ENCODE measurements at places on chromosomes 7 and 10.

GRCh38 chr7:96219378-96220130, 102.3 kb downstream of the SLC25A13 start:
- ATAC-seq, result peak; percentile 90

DNA sequence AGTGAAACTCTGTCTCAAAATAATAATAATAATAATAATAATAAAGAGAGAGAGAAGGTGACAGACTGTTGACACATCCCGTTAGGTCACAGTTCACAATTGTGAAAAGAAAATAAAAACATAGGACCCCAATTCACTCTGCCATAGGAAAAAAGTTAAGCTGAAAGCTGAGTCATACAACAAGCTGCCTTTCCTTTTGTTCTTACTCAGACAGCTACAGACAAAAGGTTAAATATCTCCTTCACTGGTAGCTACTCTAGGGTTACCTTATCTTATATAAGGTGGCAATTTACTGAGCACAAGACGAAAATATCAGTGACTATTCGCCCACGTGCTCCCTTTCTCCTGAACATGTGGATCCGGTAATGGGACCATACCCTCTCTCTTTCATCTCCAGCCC, 17.5 kb downstream of the TUBAL3 start:
- ATAC-seq, result no peak

DNA sequence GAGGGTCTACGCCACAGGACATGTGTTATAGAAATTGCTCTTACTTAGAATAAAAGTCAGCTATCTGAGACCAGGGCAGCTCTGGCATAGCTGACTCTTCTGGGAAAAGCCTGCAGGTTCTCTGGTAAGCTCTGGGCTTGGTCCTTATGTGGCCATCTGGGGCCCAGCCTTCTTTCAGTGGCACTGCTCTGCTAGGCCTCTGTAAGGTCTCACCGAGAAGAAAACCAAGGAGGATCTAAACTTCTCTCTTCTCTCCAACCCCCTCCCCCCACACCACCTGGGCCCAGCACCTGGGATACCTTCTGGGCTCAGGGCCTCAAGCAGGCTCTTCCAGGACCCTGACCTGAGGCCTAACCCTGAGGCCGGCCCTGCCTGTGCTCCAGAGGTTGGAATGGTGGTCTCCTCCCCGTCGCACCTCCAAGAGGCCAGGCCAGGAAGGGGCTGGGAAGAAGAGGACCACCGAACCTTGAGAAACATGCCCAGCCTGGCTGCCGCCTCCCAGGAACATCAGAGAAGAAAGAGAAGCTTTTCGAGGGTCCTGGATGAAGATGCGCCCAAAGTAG, 323.6 kb downstream of the GFRA1 start:
- ATAC-seq, result no peak

DNA sequence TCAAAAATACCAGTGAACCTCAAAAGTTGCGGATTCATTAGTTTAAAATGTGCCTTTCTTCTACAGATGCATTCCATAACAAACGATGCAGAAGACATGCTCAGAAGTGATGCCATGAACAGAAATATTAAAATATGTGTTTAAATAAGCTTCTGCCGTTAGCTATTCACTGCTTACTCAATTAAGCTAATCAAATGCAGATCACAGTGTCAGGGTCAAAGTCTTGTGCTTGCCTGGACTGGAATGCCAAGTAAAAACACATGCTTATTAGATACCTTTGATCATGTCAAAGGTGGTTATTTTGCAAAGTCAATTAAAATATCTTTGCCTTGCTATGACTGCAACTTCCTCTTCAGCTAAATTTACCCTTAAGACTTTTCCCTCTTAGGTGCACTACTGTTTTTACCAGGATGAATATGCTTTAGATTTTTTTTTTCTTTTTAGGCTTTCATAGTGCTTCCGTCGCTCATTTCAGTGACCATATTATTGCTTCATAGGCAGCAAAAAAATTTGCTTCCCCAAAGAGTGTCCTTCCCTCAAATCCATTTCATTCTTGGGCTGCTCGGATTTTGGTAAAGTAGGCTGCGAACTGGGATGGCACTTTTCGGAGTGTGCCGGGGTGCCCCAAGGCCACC, 905 bp downstream of the ASB13 start:
- no peak for ATAC-seq

DNA sequence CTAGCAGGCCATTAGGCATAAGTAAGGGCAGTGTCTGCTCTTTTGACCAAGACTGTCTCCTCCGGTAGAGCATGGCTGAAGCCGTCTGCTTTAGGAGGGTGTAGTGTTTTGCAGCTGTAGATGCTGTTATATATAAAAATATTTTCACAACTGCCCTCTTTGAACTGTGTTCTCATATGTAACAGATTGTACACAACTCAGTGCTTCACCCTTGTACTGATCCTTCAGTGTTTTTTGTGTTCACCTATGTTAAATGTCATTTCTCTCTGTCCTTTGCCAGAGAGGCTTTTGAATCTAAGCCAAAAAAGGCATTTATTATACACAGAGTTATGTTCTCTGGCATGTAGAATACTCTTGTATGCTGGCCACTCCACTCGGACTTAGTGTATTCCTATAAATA, 135.5 kb downstream of the BICC1 start:
- no peak for ATAC-seq

DNA sequence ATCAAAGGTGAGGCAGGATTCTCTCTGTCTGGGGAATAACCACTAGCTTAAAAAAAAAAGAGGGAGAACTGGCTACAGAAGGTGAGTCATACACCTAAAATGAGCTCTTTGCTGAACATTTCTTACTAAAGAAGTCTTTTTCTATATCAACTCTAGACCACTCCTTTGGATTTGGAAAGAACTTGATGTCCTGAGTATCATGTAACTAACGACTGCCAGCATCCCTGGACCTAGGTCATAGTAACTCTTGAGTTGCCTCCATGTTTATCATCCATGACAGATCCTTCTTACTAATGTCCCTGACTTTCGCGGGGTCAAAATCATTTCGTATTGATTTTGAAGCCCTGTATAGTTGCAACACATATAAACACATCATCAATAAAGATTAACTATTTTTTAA, 89.1 kb downstream of the CNOT4 start:
- ATAC-seq, result no peak

- ATAC-seq, result no peak
Observed at GRCh38 chr10:130045091-130045652, 65.5 kb downstream of the C10orf143 start.

DNA sequence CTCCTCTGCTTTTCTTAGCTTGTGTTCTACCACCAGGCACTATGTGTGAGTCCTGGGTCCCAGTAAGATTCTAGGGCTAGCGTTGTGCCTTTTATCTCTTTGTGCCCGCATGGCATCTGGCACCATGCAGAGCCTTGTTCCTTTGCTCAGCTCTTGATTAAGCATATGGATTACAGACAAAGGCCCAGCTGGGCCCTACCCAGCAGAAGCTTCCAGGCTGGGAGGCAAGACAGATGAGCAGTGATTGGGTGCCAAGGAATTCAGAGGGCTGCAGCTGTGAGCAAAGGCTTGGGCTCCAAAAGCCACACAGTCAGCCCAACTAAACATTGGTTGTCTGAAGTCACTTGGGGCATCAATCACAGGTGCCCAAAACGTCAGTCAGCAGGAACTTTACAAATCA, 2.0 kb downstream of the ACSM6 start:
- ATAC-seq, result no peak

DNA sequence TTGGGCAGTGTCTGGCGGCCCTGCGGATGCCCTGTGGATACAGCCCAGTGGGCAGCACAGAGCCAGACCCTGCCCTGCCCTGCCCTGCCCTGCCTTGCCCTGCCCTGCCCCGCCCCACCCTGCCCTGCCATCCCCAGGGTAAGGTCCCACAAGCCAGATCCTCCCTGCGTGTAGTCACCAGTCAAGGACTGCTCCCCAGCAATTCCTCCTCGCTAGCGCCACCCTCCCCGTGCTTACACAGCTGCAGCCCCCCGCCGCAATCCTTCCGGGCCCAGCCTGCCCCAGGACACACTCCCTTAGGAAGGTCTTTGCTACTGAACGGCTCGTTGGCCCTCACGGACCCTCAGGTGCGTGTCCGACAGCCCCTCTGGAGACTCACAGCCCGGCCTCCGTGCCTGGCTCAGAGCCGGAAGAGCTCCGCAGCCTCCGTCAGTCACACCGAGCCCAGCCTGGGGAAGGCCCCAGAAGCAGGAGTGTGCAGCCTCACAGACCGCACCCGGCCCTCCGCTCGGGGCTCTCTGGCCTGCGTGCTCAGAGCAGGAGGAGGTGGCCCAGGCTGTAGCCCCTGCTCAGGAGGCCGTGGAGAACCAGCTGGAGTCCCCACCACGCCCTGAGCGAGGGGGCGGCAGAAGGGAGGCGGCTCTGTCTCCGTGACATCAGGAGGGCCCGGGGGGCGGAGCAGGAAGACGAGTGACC, 68.3 kb downstream of the PWWP2B start:
- peak; percentile 11 for ATAC-seq

DNA sequence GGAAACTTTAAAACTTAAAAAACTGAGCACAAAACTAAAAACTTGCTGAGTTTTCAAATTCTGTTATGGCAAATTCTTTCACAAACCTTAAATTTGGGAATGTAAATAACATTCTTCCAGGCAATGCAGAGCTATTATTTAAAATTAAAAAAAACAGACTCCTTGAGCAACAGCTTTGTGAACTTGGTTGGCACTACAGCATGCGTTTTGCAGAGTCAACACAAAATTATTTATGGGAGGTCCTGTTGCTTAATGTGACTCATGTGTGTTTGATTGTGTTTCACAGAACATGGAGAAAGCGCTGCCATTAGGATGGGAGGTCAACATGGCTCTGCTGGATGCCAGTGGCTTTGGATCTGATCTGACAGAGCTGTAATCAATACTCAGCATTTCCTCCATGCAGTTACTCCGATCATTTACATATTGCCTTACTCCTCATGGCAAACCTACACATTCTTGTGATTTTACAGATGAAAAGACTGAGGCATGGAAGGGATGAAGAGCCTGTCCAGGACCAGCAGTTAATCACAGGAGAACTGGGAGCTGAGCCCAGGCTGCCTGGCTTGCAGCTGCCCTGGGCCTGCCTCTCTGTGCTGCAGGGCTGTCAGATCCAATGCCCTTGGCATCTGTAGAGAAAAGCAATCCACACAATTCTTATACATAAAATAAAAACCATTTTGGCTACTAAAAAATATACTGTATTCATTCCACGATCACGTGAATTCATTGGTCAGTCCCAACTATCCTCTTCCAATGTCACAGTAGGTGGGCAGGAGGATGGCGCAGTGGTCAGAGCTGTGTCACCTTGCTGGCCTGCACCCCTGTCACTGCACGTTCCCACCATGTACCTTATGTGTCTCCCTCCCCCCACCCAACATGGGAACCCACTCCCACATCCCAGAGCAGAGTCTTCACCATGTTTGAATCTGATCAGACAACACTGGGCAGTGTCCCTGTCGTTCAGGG, 200.9 kb downstream of the CXCL12 start:
- no peak for ATAC-seq

DNA sequence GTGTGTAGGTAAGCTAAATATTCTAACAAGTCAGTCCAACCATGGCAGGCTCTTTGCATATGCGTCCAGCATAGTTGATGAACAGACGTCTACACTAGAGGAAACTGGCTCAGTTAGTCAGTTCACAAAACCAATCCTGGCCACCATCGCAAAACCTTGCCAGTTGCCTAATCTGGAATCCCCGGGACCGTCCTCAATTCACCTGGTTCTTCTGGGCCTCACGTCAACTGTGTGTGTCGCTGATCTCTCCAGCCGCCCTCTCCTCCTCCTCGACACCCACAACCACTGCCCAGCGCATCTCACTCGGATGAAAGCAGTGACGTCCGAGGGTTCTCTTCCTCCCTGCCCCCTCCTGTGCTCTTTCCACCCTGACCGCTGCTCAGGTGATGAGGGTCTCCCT, 217.8 kb upstream of the SH2B2 start:
- no peak for ATAC-seq

GRCh38 chr7:96349572-96349971, 27.7 kb upstream of the SLC25A13 start:
- ATAC-seq, result peak; percentile 83

- peak; percentile 59 for ATAC-seq
Observed at GRCh38 chr7:43758822-43759683, 573 bp downstream of the BLVRA start.

DNA sequence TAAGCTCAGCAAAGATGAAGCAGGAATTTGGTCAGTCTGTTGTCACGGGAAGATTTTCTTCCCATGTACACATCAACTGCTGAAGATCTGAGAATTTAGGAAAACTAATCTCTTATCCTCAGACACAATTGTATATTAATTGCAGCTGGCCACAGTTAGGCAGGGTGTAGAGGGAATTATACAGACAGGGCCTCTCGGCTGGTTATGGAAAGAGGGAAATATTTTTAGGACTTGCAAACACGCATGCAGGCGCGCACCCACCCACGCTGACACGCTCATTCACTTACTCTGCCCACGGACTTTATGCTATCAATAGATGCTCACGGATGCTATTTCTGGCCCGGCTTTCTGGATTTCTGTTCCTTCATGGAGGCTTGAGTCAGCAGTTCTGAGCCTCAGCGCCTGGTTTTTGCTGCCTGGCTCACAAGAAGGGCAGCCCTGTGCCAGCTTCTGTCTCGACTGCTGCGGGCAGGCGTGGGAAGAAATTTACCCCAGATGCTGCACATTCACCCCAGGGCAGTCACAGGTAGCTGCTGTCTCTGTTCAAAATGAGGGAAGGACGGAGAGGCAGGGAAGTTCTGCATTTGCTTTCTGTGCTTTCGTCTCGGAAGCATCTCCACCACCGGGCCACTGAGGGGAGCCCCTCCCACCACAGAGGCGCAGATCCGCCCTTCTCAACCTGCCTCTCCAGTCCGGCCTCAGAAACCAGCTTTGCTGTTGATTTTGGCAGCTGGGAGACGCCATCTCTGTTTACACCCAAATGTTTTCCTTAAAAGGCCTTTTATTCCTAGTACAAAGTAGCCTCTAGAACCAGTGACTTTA, 116.3 kb upstream of the BTBD16 start:
- ATAC-seq, result peak; percentile 45

DNA sequence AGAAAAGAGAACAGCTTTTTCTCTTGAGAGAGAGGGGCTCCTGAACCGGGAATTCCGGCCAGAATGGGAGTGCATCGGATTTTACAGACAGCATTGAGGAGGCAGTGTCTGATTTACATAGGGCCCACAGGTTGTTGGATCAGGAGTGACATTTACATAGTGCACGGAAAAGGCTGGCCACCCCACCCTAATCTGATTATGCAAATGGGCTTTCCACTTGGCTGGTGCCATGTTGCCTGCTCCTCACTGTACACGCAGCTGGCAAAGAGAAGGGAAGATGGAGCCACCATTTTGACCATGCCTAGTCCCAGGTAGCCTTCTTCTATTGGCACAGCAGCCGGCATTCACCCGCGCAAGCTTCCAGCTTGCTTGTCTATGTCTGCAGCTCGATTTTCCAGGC, 77.5 kb upstream of the FAM171A1 start:
- no peak for ATAC-seq

DNA sequence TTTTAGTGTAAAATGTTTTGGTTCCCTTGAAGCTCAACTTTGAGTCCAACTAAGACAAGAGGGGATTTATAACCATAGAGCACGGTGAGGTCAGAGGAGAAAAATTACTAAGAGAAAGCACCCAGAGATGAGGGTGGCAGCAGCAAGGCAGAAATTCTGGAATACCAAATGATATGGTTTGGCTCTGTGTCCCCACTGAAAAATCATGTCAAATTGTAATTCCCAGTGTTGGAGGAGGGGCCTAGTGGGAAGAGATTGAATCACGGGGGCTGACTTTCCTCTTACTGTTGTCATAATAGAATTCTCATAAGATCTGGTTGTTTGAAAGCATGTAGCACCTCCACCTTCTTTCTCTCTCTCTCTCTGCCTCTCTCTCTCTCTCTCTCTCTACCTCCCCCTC, 19.4 kb upstream of the AKR1C1 start:
- no peak for ATAC-seq
